Smooth muscle cell of trachea (primary cell): ENCODE measurements at places on chromosomes 5 and 9. TPM values are rescaled to one million over a fixed set of nuclear protein-coding genes. Genes with fewer than 3 reads are reported as not detected.

SLC36A2 gene
- not detected in 2 replicates for total RNA-seq

KCNT1 gene
- not detected in 2 replicates for total RNA-seq

DBN1 gene
- total RNA-seq = 125 and 183 TPM in 2 replicates

SWI5 gene
- 44.3 and 46.5 TPM in 2 replicates for total RNA-seq

CAVIN4 gene
- 1.2 and 1.7 TPM in 2 replicates for total RNA-seq

ZNF169 gene
- total RNA-seq = 5.0 and 9.0 TPM in 2 replicates

ACTBL2 gene
- not detected in 2 replicates for total RNA-seq

PRRC2B gene
- 54.3 and 79.9 TPM in 2 replicates for total RNA-seq
